ENCODE measurements at places on chromosomes 12 and 14.
A peak's percentile ranks its signal among the peaks of the same experiment; 100 is the strongest.

GRCh38 chr12:85849344-85849743, 13.1 kb upstream of the RASSF9 start:
- DNase-seq, result no peak

DNA sequence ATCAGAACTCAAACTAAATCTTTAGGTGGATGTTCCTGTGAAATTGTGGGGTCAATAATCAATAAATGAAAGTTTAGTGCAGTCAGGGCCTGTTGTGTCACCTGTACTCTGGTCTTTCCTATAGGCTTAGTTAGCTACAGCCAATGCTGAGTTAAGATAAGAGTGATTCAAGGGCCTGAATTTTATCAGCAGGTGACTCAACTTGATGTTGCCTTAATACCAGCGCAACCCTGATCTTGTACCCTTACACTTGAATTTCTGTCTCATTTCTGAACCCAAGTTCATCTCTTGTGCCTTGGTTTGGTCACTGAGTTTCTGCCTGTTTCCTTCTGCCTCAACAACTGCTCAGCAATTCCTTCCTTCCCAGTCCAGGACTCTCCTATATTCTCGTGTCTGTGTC, 157.0 kb upstream of the E2F7 start:
- DNase-seq, result no peak

DNA sequence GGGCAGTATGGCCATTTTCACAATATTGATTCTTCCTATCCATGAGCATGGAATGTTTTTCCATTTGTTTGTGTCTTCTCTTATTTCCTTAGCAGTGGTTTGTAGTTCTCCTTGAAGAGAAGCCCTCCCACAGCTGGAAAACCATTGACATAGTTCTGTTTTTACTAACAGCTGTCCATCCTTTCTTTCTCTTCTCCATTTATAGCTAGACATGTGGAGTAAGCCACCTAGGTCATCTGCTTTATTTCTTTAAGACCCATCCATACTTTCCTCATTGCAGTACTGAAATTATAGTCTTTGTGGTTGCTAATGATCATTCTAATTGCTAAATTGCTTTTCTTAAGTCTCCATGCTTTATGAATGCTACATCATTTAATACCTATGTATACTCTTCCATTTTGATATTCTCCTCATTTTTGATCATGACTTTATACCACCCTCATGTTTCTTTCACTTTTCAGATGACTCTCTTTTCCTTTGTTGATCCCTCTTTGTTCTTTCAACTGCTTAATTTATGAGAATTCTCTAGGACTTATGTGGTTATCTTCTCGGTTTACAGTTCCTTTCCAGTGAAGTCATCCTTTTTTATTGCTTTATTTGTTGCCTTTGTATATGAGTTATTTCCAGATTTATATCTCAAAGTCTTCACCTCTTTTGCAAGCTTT, 114.2 kb downstream of the PCNX1 start:
- no peak for DNase-seq

DNA sequence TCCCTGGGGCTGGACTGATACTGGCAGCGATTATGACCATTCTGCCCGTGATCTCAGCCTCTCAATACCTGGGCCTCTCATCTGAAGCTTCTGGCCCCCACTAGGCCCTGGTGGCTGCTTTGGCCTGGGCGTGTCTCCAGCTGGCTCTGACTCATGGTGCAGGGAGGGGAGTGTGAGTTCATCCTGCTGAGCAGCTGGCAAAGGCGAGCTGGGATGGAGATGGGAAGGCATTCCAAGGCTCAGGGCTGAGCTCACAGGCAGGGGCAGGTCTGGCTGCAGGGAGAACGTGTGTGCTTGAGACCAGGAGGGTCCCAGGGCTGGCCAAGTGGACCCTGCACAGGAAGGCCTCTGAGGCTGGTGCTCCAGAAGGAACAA, 221.8 kb downstream of the TMEM121 start:
- peak; percentile 16 for DNase-seq

DNA sequence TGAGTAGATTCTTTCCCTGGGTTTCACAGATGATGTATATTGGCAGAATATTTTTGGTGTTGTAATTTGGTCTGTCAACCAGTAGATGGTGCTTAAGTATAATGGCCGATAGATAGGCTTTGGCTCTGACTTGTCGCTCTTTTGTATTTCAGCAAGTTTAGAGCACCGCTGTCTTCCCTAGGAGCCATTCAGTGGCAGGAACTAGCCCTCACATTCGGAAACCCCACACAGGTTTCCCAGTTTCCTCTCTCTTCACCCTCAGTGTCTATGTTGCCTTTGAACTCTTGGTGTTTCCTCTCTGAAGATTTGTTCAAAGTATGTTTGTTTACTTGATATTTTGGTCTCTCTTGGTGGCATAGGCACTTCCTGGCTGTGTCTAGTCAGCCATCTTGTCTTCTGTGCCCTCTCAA, 102.2 kb downstream of the GPHN start:
- no peak for DNase-seq

GRCh38 chr12:53804429-53804828, 52.6 kb upstream of the CISTR start:
- no peak for DNase-seq

GRCh38 chr14:104821229-104821945, 20.5 kb downstream of the ZBTB42 start:
- DNase-seq, result no peak

Measured in thyroid gland (tissue), 4 donors.